Islet precursor cell (in vitro differentiated cells): ENCODE measurements at places on chromosomes 11 and 22.
A peak's percentile ranks its signal among the peaks of the same experiment; 100 is the strongest.

- no peak for DNase-seq
These were observed 34.2 kb downstream of the SHISA8 start for GRCh38 chr22:41880653-41881052.

GRCh38 chr11:68199295-68199987, 13.7 kb downstream of the KMT5B start:
- DNase-seq = no peak

- peak; percentile 72 for DNase-seq
These were observed 5.5 kb downstream of the PLET1 start for GRCh38 chr11:112255067-112255720.

DNA sequence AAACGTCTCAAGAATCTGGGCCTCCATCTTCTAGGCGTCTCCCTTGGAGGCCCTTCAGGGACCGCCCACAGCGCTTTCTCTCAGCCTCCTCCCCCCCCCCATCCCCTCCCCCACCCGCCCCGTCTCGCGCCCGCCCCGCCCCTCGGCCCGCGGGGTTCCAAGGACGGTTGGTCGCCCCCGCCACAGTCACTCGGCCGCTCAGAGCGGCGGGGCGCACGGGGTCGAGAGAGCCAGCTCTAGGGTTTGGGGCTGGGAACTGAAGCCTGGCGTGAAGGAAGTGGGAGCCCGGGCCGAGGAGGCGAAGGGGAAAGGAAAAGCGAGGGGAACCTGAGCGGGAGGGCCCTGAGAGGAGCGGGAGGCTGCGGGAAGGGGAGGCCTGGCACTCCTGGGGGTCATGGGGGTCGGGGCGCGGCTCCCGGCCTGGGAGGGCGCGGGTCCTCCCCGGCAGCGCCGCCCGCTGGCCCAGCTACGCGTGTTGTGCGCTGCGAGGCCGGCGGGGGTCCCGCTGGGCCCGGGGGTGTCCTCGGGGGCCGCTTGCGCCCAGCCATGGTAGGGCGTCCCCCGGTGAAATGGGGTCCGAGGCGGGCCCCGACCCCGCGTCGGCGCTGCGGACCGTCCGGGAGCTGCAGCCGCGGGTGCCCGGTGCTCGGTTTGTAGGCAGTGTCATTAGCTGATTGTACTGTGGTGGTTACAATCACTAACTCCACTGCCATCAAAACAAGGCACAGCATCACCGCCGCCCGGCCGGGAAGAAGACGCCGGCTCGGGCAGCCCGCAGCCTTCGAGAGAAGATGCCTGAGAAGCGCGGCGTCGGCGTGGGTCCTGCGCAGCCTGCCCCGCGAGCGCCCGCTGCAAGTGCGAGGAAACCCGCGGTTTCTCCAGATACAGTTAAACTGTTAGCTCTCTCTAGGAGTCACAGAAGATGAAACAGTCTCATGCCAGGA, at the start of gene BTG4:
Gene BTG4 (minus strand): TSS at position 91 of the 944 bp plus-strand sequence. CDS start 13,610 bp downstream, outside the sequence.
- peak; percentile 78 for DNase-seq

DNA sequence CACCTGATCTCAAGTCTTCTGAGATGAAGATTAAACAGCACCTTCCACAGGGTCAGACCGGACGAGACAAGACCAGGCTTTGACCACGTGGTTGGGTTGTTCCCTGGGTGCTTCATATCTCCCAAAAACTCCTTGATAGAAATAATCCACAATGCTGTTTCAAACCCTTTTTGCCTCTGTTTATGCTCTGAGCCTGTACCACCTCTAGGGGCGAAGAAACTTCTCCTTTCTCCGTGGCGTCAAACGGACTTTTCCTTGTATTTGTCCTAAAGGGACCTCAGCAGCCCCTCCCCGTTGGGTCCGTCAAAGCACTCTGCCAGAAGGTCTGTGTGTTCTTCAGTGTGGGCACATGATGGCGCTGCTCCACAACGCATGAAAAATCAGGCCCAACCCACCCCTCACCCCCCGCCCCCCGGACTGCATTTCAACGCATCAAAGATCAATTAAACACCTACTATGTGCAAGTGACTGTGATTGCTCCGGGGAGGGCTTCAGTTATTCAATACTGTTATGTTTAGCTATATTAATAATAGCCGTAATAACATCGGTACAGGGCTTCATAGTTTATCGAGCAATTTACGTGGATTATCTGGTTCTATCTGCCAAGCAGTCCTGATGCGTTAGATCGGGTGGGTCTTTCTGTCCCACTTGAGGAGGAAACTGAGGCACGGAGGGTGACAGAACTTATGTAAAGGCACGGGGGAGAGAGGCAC, 17.3 kb upstream of the EIF3D start:
- peak; percentile 81 for DNase-seq

DNA sequence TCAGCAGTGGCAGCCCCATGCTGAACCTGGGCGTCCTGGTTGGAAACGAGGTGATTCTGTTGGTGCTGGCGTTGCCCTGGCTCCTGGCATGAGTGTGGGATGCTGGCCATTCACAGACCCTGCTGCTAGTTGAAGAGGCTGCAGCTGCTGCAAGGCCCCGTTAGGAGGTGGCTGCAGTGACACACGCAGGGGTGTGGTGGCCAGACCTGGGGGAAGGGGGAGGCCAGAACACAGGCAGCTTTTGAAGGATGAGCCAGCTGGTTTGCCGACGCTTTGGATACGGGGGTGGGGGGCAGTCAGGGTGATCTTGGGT, 77.2 kb downstream of the MORC2 start:
- DNase-seq = no peak
